Skin of body (tissue), 3 donors: ENCODE measurements at places on chromosomes 3 and 15.
A peak's percentile ranks its signal among the peaks of the same experiment; 100 is the strongest.

- DNase-seq, result peak; percentile 63
These were observed 12.4 kb upstream of the CACNA2D2 start for GRCh38 chr3:50515565-50516439.

- DNase-seq, result no peak
These were observed 2.0 kb upstream of the TRAT1 start for GRCh38 chr3:108820586-108820985.

- no peak for DNase-seq
These were observed 450.4 kb downstream of the MFSD1 start for GRCh38 chr3:159252274-159252673.

- no peak for DNase-seq
These were observed 31.4 kb downstream of the FLNB start for GRCh38 chr3:58039601-58040000.

GRCh38 chr3:632571-633170 is 436.1 kb downstream of the CHL1 start:
- DNase-seq, result peak; percentile 35

GRCh38 chr15:74610302-74610951 is 5.2 kb upstream of the CLK3 start:
- no peak for DNase-seq

DNA sequence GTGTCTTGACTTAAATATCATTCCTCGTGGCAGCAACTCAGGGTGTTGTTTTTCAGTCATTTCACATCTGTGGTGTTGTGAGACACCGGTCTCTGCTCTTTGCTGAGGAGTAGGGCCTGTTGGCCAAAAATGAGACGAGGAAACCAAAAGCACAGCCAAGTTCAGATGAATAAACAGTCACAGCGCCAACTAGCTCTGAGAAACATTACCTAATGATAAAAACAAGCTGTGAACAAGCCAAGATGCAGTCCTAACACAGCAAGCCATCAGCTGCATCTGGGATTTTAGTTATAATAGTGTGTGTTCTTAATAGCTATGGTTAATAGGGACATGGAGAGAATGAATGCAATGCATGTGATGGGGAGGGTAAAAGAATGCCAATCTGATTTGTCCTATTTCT is 843.4 kb upstream of the DPPA4 start:
- DNase-seq, result peak; percentile 72

- no peak for DNase-seq
These were observed 4.1 kb upstream of the GPD1L start for GRCh38 chr3:32102289-32102688.

- DNase-seq, result no peak
These were observed 20.4 kb upstream of the AP4E1 start for GRCh38 chr15:50888054-50888453.

GRCh38 chr15:39851500-39852092 is 68.5 kb downstream of the GPR176 start:
- no peak for DNase-seq

GRCh38 chr3:81983382-81983781 is 221.9 kb upstream of the GBE1 start:
- no peak for DNase-seq

- DNase-seq, result no peak
These were observed 21.1 kb upstream of the RHO start for GRCh38 chr3:129507181-129507831.

GRCh38 chr3:45981346-45982074 is 14.1 kb downstream of the FYCO1 start:
- no peak for DNase-seq

DNA sequence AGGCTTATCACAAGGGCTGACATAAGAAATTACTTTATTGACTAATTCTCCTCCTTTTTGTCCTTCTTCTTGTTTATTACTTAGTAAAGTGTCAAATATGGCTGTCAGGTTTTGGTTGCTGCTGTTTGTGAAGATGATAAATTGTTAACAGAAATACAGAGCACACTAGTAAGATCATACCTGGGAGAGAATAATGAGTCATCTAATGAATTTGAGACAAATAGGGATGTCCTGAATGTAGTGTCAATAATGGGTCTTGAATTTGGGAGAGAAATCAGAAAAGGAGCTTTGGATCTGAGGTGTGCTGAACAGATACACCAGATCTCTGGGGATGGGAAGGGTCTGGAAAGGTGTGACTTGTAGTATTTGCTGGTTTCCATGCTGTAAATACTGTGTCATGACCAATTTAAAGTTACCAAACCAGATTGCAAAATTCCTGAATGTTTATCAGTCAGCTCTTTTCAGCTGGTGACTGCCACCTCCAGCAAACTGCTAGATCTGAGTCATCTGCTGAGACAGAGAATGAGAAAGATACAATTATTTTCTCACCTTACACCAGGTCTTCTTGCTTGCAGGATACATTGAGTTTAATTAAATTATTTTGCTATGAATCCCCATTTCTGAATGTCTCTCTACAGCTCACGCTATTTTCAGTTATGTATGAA is 76.7 kb upstream of the SATB1 start:
- no peak for DNase-seq

DNA sequence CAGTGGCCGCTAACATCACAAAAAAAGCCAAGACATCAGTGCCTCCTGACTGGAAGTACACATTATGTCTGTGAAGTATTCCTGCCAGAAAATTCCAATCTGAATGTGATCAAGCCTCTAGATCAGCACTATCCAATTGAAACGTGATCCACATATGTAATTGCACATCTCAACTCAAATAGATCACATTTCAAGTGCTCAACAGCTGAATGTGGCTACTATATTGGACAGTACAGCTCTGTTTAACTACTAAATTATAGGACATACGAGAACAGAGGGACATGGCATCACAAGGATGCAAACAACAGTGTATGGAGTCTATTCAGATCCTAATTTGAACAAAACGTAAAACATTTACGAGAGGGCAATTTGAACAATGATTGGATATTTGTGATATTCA is 542 bp upstream of the UBAP1L start:
- no peak for DNase-seq

- DNase-seq, result peak; percentile 28
These were observed 49.7 kb upstream of the MYZAP start for GRCh38 chr15:57541805-57542504.

DNA sequence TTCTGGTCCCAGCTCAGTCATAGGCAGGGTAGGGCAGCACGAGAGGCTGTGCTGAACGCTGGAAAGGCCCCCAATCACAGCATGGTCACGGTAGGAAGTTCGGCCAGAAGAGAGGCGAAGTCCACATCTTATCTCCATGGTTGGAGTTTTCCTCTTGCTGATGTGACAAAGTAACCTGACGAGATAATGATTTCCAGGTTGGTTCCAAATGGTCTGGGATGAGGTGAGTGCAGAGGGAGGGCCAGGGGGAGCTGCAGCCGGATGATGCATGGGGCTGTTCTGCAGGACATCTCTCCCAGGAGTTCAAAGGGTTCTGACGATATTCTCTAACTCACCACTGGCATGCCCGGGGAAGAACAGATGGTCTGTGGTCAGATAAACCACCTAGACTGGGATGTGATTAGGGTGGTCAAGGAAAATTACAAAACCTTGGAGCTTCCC is 83.2 kb upstream of the WNT5A start:
- no peak for DNase-seq

- no peak for DNase-seq
These were observed 19.9 kb downstream of the INO80 start for GRCh38 chr15:41096178-41096577.

DNA sequence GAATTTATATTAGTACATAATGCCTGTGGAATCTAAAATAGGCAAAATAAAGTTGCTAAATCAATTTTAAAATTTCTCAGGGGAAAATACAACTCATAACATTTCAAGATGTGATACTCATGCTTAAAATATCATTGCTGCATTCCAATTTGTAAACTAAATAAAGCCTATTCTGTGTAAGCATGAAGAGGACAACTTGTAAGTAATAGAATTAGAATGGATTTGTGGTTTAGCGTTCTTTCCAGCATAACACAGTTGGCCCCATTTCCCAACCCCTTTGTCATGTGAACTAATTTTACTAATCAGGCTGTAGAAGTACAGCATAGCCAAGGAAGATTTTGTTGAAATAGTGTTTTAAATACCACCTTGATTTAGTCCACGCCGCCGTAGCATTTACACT is 437.2 kb downstream of the SI start:
- DNase-seq, result peak; percentile 64

- no peak for DNase-seq
These were observed 135.4 kb downstream of the PDE8A start for GRCh38 chr15:85116925-85117646.

- DNase-seq, result no peak
These were observed 76.2 kb downstream of the STAG1 start for GRCh38 chr3:136676009-136676408.

DNA sequence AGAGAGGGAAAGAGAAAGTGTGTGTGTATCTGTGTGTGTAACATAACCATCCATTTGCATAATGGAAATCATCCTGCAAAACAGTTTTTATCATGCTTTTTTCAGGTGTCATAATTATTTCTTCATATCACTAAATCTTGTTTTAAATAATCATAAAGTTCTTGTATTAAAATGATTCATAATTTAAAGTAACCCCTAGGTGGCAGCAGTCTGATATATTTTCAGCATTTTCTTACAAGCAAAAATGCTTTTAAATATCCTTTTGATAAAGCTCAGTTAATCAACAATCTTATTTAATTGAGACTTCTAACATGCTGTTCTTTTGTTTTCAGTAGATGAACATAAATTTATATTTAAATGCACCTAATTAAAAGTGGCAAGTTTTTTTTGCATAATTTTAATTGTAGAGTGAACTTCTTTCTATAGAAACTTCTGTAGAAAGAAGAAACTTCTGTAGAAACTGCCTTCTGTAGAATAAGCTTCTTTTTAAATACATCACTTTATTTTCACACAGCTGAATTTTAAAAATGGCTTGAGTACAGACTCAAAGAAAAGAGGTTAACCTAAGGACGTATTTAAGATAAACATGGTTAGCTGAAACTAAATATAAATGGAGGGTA is 72.5 kb downstream of the OPA1 start:
- peak; percentile 28 for DNase-seq

DNA sequence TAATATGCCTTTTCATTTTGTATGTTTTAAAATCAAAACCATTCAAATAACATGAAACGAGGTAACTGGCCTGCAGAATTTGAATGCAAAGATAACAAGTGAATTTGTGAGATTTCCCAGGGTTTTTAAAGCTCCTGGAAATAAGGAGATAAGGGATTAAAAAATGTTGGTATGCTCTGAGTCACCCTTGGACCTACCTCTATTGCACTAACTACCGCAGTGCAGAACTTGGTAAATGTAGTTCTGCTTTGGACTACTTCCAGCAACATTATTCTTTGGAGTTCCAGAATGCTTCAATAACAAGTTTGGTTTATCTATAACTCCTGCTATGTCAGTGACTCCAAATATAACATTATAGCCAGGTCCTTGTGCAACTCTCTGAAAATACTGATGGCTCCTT is 201.7 kb downstream of the GAP43 start:
- no peak for DNase-seq

DNA sequence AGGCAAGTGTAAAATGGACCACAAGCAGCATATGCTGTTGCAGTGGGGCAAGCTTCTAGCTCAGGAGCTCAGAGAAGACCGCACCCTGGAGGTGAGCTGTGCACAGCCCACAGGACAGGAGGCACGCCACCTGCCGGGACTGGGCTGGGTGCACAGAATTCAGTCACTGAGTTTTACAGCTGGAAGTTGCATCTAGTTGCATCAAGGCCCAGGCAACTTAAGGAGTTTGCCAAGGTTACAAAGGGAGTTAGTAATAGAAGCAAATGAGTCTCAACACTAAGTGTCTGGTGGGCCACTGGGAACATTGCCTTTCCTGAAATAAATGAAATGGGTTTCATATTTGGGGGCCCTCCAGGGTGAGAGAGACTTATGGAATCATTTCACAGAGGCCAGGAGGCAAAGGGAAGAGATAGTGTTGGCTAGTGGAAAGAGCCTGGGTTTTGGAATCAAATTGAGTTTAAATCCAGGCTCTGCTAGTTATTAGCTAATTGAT is 36.0 kb upstream of the TIMP4 start:
- no peak for DNase-seq

GRCh38 chr15:93700051-93700450 is 531.3 kb upstream of the MCTP2 start:
- DNase-seq, result no peak

DNA sequence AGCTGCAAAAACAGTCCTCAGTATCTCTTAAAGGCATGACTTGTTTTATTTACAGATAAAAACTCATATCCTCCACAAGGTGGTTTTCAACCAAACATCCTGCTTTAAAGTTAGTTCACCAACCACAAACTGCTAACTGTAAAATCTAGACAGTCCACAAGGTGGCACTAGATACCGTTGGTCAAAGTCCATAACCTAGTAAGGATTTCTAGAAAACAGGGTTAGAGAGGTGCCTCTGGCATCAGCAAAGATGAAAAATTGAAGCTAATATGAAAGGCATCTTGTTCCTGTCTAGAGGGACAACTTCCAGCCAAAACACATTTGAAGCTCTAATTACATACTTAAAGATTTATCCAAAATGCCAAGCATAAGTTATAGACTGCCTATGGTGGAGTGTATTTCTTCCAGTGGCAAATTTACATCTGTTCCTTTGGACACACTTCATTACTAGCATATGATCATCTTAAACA is 56.0 kb downstream of the ZMAT3 start:
- peak; percentile 59 for DNase-seq

DNA sequence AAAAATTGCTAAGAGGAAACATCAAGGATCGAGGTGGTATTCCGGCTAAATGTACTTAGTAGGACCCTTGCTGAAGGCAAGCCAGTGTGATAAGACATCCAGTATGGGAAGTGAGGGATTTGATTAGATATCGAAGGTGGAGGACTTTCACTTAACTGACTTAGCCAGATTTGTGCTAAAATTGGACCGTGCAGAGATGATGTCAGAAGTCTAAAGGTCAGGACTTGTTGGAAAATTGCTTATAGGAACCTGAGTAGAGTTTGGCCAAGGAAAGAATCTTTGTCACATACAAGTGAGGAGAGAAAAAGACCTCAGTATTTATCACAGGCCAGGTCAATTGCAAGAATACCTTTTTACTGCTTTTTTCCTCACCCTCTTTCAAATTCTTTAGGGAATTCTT is 30.9 kb upstream of the PYDC2 start:
- no peak for DNase-seq

DNA sequence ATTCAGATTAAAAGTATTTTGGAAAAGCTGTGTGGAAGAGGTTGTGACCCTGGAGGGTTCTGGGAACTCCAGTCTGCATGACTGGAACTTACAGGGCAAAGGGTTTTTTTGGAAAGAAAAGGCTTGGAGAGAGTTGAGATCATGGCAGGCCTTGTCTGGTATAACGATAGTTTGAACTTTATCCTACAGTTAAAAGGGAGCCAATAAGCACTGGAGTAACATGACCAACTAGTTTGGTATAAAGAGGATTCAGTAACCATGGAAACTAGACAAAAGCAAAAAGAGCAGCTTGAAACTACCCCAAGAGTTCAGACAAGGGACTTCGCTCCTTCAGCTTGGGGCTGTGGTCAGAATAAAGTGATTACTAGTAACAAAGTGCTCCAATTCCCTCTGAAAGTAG is 151.2 kb upstream of the TMCO5A start:
- no peak for DNase-seq
